Stimulated activated CD4-positive, alpha-beta T cell treated with anti-CD3 and anti-CD28 coated beads, TNF-alpha, amount 100 ng/mL, for 24 hours (primary cell): ENCODE measurements at places on chromosomes 1 and 21.

DNA sequence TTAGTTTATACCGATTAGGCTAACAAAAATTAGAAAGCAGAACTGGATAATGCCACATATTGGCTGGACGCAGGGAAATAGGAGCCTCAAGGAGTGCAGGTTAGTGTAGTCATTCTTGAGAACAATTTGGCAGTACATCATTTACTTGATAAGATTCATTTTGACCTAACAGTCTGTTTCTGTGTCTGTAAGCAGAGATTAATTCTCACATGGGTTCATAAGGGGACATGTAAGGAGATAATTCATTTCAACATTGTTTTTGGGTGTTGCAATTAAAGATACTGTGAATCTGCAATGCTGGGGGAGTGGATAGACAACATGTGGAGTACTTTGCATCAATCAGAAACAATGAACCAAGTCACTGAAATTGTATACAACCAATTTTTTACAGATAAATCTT, 32.0 kb downstream of the AGO3 start:
- DNase-seq: no peak

DNA sequence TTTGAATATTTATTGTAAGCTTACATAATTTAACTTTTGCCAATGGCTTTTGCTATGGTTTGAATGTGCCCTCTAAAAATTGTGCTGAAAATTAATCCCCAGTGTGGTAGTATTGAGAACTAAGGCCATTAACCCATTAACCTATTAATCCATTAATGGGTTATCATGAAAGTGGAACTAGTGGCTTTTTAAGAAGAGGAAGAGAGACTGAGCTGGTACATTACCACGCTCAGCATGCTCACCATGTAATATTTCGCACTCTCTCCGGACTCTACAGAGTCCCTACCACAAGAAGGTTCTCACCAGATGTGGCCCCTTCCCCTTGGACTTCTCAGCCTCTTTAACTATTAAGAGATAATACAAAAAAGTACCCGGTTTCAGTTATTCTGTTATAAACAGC, 164.4 kb upstream of the ZRANB2 start:
- DNase-seq: no peak

DNA sequence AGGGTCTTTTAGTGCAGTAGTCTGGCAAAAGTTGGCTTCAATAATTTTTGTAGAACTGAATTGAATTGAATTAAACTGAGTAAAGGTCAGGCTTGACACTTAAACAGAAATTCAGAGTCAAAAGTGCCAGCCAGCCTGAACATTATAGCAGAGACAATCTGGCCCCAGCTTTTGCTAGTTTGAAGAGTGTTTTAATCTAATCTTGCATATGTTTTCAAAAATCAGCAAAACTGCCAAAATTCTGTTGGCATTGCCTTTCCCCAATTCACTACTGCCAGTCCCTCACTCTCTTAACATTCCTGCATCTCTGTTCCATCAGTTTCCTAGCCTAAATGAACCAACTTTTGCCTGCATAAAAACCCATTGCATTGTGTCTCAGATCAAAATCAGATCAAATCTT, 403.8 kb downstream of the NUF2 start:
- DNase-seq: no peak

DNA sequence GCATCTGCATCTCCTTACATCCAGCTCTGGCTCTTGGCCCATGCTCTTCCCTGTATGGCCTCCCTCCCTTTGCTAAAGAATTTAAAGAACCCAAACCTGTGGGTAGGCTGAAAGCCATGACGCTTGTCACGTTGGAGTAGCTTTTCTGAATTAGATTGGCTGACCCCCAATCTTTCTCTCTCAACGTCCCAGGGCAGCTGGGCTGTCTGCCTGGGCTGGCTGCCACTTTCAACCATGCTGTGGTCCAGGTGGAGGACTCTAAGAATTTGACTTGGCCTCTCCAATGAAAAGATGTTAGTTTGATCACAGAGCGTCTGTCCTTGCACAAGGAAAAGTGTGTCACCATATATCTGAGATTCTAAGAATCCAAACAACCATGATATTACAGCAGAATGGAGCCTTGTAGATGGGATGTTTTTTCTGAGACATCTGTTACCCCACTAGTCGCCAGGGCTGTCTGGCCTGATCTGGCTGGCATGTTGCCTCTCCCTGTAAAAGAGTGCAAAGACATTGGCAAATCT, 6.5 kb upstream of the IGSF3 start:
- DNase-seq: no peak

- no peak for DNase-seq
These were observed 71.9 kb downstream of the CD34 start for GRCh38 chr1:207839083-207839413.

GRCh38 chr1:18009055-18009454, 98.5 kb upstream of the IGSF21 start:
- DNase-seq: no peak

DNA sequence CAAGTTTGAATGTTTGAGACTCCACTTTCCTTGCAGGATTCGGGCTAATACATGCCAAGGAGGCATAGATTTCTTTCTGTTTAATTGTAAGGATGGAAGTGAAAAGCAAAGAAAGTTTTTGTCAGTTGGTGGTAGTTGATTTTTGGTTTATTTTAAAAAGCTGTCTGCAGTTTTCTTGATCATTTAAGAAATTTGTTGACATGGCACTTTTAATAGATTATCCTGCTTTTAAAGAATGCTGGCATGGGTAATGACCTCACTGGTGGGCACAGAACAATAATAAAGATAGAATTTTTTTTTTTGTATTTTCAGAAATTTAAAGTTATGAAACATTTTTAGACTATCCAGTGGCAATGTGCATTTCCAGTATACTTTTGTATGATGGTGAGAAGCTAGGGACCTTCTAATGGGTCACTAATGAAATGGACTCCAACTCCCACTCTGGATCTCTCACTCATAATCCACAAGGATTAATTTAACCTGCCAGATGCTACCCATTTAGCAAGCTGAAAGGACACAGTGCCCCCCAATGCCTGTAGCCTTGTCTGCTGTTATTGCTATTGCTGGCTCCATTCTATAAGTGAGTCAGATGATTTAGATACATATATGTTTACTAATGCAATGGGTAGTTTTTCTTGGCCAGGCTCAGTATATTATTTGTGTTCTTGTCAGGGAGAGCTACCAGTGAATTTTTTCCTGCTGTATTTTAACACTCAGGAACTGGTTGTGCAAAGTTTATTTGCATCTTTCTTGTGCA, 190.2 kb upstream of the SGIP1 start:
- no peak for DNase-seq

GRCh38 chr21:20511216-20511880, 486.9 kb upstream of the NCAM2 start:
- DNase-seq: no peak

GRCh38 chr1:112744009-112744578, 29.0 kb upstream of the PPM1J start:
- DNase-seq: no peak

DNA sequence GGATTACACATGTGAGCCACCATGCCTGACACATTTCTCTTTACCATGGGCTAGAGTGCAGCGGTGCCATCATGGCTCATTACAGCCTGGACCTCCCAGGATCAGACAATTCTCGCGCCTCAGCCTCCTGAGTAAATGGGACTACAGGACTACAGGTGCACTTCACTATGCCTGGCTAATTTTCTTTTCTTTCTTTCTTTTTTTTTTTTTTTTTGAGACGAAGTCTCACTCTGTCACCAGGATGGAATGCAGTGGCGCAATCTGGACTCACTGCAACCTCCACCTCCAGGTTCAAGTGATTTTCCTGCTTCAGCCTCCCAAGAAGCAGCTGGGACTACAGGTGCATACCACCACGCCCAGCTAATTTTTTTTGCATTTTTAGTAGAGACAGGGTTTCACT, 14.8 kb upstream of the KIF1B start:
- no peak for DNase-seq

- DNase-seq: no peak
These were observed 64.7 kb upstream of the LPGAT1 start for GRCh38 chr1:211895126-211895759.

DNA sequence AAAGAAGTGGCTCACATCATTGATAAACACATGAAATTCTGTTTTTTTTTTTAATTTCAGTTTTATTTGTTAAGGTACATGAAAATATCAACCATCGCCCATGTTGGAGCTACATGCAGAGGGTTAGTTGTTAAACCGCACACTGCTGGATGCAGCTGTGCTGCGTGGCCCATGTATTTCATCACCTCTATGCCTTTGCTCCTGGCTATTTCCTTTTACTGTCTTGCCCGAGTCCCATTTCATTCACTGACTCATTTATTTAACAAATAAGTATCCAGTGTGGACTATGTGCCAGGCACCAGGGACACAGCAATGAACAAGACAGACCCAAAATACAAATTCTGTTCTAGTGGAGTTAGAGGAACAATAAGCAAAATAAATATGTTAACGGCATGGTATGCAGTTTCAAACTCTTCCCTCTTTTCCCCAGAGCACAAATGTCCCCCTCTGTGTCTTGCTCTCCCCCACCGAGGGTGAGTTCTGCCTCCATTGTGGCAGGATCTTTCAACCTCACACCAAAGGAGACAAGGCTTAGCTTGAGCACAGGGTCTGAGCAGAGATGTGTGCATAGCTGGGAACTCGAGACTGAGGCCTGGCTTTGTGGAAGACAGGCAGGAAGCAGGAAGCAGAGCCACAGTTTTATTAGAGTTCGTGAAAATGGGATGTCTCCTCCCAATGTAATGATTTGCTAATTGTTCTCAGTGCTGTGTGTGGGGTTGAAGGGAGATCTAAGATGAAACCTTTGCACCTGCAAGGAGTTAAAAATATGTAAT, 44.6 kb downstream of the MAN1C1 start:
- no peak for DNase-seq

DNA sequence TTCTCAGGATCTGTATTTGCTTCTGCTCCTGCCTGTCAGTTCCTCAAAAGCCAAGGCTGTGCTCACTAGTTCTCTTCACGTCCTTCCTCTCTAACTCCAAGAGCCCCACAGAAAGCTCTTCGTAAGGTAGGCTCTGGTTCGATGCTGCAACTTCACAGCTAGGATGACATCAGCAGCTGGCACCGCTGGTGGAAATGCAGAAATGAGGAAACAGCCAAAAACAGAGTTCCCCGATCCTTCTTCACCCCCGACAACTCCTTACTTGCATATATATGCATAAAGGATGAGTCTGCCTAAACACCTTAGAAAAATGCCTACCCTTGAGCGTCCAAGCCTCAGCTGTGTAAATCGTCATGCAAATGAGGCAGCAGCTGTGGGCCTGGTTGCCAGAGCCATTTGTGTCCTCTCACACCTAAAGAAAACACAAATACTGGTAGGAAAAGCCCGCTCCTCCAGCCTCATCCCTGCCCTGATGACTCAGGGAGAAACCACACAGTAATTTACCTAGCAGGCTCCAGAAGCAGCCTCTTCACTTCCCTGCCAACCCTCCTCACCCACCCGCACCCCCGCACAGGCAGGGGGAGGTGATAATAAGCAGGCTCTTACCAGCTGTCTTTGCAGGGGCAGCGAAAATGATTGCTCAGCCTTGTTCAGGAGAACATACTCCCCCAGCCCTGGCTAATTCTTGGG, 28.2 kb downstream of the BATF3 start:
- DNase-seq: no peak

GRCh38 chr1:180854001-180854400, 58.7 kb upstream of the KIAA1614 start:
- no peak for DNase-seq

- no peak for DNase-seq
These were observed 357.4 kb downstream of the LMX1A start for GRCh38 chr1:164999146-164999545.

- DNase-seq: no peak
These were observed 742.0 kb downstream of the ADGRL2 start for GRCh38 chr1:82542766-82543165.

GRCh38 chr1:198936371-198937083, 297.7 kb downstream of the PTPRC start:
- no peak for DNase-seq

GRCh38 chr1:223331301-223331700, 32.7 kb downstream of the SUSD4 start:
- DNase-seq: no peak

DNA sequence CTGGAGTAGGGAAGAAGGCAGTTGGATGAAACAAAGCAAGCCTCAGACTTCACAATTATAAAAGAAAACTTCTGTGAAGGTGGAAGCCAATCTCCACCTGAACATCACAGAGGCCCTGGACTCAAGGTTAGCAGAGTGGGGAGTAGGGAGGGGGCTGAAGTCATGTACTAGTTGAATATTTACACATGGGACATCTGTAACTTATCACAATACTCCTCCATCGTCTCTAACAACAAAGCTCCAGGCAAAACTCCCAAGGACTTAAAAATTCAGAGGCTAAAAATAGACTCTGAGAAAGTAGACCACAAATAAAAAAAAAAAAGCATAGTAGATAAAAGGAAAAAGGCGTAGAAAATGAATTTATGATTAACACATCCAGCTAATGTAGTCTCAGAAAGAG, 326.3 kb upstream of the PKN2 start:
- no peak for DNase-seq

GRCh38 chr1:151939779-151940178, 30.5 kb upstream of the THEM4 start:
- DNase-seq: no peak

DNA sequence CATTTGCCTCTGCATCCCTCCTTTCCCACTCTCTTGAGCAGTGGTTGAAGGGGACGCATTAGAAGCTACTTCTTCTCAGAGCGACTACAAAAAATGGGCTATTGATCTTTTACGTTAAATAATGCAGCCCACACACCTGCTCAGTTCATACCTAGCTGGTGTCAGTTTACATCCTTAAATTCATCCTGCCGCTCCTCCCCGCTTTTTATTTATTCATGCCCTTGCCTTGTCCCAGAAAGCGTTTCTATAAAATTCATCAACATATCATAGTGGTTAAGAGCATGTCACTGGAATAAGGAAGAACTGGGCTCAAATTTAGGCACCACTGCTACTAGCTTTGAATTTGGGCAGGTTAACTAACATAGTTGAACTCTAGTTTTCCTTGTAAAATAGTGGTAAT, 66.0 kb upstream of the TINAGL1 start:
- DNase-seq: no peak

DNA sequence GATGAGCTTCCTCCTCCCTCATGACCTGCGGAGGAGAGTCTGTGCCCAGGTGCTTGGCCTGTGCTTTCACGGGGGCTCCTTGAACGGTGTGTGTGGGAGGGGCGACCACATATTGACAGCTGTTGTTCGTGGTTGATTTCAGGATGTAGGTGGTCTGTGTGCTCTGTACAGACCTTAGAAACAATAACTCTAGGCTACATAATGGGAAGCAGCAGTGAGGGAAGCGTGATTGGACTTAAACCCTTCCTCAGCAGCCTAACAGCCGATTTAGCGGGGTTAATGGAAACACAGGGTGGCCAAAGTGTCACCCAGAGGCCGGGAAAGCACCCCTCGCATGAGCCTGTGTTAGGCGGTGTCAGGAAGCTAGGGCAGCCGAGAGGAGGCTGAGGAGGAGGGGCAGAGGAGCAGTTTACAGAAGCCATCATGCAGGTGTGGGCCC, 56.0 kb downstream of the TBCE start:
- no peak for DNase-seq

- no peak for DNase-seq
These were observed 9.4 kb downstream of the NCAM2 start for GRCh38 chr21:21007606-21008005.
